ENCODE measurements at places on chromosomes 3 and 15.

DNA sequence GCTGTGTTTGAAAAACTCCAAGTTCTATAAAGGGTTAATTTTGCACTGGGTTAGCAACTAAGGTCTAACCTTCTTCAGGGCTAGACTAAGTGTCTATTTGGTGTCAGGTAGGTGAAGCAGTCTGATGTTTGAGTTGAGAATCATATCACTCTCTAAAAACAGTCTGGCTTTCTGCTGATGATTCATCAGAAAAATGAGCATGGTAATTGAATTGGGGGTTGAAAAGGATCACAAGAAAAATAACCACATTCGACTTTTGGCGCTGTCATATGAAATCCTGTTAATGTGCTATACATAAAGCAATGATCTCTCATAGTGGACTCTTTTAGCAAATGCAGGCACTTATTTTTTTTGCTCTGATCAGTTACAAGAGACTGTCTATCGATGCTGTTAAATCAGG lies 242.2 kb upstream of the AZI2 start:
- DNase-seq = no peak

DNA sequence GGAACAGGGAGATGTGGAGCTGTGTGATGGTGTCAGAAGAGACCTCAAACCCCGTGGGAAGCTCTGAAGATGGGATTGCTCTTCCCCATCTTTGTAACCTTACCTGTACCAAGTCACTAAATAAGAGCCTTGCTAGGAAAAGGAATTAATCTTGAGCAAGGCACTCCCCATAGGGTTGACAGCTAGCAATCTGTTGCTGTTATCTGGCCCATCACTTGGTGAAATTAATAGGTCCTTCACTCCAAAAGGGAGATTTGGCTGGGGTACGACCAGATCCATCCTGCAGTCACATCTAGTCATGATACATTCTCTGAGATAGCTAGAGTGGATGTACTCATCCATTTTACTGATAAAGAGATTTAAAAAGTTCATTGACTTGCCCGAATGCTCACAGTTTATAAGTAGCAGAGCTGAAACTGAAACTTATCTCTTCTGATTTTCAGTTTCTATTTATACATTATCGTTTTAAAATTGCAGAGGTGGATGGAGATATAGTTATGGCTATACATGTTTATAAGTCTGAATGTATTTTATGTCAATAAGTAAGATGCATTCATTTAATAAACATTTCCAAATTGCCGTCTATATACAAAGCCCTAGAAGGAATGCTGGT lies 299.1 kb upstream of the MCTP2 start:
- DNase-seq = no peak

- no peak for DNase-seq
Measured at GRCh38 chr3:5022187-5022965, 43.1 kb downstream of the BHLHE40 start.

DNA sequence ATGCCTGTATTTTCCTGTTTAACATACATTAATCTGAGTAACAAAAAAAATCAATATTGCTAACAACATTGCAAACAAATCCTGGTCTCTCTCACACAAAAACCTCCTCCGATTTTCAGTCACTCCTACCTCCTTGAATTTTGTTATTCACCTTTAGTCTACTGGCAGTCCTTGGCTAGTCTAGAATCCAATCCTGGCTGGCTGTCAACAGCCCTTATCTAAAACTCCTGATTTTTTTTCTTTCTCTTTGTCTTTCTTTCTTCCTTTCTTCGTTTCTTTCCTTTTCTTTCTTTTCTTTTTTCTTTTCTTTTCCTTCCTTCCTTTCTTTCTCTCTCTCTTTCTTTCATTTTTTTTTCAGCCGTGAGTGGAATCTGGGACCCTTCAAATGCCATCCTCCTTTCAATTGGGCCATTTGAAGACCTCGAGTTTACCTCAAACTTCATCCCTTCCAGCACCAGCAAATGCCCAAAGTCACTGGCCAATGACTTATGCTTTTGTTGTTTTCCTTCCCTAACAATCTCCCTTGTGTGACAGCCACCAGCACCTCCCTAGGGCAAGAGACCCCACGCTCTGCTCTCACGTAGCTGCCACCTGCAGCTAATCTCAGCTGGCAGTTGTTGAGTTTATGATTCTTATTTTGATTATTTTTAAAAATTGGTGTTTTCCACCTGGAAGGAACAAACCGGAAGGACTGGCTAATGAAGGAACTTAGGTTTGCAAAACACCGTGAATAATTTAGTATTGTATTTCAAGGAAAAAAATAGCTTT lies 6.8 kb upstream of the ONECUT1 start:
- DNase-seq = no peak

GRCh38 chr3:127700406-127700805 lies 27.7 kb downstream of the ABTB1 start:
- no peak for DNase-seq

DNA sequence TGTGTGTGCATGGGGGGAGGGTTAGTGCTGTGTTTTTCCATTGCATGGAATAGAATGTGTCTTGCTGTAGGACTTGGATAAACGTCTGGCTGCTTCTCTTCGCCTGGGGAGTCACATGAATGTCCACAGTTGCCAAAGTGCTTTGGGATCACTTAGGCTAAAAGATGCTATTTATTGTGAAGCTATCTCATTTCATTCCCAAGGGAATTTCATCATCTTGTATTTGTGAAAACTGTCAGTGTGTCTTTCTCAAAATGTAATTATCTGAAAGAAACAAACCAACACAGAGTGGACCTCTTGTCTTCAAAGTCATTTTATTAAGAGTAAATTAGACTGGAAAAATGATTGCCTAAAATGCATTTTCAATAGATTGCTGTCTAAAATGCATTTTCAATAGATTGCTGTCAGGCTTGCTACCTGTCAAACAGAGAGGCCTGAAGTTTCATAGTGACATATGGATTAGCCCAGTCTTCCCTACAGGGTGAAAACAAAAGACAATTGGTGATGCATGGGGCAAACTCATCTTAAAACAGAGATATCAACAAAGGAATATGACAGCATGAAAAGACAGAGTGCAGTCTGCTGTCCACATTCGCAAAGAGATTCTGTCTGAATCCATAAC lies 117.1 kb upstream of the GOLIM4 start:
- DNase-seq = no peak

GRCh38 chr15:55742498-55742926 lies 440 bp downstream of the PRTG start:
- DNase-seq = no peak

DNA sequence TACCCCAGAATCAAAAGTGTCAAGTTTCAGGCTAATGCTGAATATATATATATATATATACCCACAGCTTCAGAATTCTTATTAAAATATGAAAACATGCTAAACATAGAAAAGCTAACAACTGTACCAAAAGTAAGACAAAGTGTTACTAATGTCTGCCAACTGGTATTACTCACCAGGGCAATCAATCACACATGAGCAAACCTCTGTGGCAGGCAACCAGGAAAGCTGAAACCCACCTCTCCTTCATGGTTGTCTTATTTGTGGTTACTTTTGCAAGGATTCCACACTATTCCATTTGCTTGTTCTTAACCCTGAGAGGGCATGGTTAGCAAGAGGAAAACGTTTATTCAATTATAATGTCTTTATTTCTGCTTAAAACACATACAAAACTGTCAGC lies 512.3 kb upstream of the MDFIC2 start:
- no peak for DNase-seq

DNA sequence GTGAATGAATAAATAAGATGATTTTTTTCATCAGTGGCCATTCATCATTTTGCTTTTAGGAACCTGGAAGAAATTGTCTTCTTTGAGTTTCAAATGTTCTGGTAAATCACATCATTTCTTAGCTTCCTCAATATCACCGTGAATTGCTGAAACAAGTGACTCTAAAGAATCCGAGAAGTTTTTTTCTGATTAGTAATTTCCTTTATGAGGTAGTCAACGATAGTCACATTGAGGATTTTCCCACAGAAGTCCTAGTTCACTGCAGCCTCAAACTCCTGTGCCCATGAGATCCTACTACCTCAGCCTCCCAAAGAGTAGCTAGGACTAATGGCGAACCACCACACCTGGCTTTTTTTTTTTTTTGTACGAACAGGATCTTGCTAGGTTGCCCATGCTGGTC lies 3.6 kb upstream of the TMPRSS7 start:
- DNase-seq = no peak

DNA sequence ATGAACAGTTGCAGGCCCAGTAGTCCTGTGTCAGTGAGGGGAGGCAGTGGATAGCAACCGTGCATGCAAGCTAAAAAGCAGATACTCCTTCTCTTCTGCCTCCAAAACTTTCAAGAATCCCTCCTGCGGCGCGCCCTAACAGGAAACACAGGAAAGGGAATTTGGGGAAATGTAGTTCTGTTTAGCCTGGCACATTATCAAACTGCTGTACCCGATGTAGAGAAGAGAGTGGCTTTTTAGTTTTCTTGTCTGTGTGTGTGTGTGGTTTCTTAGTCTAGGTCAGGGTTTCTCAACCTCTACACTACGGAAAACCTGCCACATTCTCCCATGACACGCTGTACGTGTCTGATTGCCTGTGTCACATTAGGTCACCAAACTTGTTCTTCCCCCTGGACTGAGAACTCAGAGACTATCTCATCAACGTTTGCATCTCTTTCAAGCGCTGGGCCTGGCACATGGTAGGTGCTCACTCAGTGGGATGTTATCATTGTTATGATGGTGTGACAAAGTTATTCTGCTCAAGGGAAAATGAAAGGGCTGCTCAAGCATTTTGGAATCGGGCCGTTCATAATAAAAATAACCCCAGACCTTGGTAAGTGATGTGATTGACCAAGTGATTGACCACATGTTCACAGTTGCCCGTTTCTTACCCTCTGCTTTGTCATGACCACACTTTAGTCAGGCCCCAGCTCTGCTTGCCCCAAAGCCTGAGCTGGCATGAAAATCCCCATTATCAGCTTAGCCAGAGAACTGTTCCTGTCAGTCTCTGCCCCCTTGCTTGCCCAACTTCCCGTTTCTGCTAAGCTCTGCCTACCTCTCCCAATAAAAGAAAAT lies 33.2 kb downstream of the TM4SF4 start:
- peak; percentile 47 for DNase-seq

DNA sequence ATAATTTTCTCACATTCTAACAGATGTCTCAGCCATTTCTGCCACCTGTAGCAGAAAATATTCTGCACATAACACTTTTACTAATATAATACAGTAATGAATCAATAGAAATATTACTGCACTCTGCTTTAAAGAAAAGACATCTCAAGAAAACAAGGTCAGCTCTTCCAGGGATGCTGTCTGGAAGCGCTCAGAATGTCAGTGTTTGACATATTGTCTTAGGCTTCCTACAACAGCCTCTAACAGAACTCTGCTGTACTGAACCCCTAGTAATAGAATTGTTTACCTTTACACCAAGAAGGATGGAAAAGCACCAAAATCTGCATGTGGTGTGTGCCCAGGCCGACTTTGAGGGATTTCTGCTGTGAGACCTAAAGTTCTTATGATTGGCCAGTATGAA lies 61.9 kb upstream of the FSTL1 start:
- no peak for DNase-seq

DNA sequence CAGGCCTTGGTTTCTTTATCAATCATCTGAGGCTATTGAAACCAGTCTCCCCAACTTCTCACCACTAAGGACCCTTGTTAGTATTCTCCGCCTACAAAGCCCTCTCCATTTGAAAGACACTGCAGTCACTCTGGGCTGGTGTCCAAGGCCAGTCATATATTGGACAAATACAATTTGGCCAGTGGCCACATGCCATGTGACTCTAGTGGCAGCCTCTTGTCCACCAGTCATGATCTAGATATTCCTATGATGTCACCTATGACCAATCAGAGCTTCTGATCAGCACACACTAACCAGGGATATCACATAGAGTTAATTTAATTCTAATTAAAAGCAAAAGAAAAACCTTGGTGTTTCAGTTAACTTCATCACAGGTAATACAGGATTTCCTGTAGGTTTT lies 68.2 kb downstream of the RAB11A start:
- DNase-seq = no peak

GRCh38 chr3:42610976-42611375 lies 10.5 kb downstream of the NKTR start:
- no peak for DNase-seq

All from CD4-positive, alpha-beta T cell treated with Interleukin-15 for 1 hour (primary cell).